ENCODE measurements at places on chromosomes 3 and 15.

DNA sequence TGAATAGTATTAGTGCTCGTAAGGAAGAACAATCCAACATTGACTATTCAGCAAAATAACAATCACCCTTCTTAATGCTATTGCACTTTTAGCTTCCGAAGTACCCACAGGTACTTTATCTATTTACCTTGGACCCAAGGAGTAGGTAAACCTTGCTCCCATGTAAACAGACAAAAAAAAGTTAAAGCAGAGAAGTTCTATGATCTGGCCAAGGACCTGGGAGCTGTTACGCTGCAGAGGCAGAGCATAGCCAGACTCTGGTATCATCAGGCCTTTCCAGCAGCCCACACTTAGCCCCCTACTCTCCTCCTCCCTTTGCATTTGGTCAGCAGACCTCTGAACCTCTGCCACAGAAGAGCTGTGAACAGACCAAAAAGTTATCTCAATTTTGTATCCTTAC lies 130.3 kb upstream of the TPM1 start:
- no peak for DNase-seq

DNA sequence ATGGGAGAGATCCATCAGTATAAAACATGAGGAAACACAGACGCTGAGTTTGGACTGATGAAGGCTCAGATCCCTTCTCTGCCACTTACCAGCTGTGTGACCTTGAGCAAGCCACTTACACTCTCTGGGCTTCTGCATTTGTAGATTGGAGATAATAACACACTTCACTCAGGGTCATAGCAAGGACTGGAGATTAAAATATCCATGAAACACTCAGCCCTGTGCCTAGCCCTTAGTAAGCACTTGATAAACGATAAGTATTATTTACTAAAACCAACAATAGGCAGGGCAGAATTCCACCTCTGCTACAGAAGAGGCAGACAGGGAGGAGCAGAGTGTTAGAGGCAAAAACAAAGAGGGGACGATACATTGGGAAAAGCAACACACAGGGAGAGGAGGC lies 420.5 kb upstream of the WNT5A start:
- DNase-seq: no peak

GRCh38 chr3:112233083-112233482 lies 60.9 kb downstream of the SLC9C1 start:
- no peak for DNase-seq

GRCh38 chr3:153484842-153485241 lies 322.8 kb downstream of the RAP2B start:
- DNase-seq: no peak

GRCh38 chr15:74906067-74906449 lies 593 bp downstream of the FAM219B start:
- peak; percentile 31 for DNase-seq

DNA sequence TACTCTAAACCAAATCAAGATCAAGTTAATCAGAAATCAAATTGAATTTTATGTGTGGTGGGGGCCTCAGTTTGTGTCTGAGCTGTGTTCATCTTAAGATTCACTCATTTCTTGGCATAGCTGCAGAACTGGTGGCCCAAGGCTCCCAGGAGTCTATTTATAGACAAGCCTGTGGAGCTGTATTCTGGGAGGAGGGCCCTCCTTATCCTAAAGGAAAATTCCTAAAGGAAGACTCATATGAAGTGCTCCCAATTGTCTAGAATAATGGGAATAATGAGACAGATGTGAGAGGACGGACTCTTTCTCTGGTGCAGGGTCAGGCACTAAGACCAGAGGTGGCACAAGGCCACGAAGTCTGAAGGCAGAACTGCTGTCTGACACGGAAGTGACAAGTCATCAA lies 38.9 kb downstream of the C3orf85 start:
- DNase-seq: no peak

DNA sequence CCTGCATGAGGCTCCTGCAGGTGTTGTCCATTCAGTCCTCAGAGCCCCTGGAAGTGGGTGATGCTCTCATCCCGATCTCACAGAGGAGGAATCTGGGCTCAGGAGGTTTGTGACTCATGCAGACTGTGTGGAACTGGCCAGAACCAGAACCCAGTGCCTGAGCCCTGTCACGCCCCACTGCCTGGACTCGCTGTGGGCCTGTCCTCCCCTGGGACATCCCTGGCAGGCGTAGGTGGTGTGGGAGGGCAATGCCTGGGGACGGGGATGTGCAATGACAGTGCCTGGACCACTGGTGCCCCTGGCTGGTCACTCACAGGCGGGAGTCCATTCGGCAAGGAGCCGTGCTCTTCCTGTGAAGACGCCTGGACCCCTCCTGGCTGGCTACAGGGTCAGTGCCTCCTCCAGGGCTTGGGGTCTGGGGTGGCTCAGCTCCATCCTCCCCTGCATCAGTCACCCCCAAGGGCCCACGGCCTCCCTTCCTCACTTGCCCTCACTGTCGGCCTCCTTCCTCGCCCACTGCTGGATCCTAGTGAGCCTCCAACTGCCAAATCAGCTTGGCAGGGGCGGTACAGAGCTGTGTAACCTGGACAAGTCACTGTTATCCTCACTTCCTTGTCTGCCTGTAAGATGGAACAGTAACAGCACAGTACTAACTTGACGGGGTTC lies 14.9 kb downstream of the PSTPIP1 start:
- no peak for DNase-seq

- DNase-seq: no peak
Observed at GRCh38 chr3:5663601-5664000, 476.1 kb downstream of the EDEM1 start.

DNA sequence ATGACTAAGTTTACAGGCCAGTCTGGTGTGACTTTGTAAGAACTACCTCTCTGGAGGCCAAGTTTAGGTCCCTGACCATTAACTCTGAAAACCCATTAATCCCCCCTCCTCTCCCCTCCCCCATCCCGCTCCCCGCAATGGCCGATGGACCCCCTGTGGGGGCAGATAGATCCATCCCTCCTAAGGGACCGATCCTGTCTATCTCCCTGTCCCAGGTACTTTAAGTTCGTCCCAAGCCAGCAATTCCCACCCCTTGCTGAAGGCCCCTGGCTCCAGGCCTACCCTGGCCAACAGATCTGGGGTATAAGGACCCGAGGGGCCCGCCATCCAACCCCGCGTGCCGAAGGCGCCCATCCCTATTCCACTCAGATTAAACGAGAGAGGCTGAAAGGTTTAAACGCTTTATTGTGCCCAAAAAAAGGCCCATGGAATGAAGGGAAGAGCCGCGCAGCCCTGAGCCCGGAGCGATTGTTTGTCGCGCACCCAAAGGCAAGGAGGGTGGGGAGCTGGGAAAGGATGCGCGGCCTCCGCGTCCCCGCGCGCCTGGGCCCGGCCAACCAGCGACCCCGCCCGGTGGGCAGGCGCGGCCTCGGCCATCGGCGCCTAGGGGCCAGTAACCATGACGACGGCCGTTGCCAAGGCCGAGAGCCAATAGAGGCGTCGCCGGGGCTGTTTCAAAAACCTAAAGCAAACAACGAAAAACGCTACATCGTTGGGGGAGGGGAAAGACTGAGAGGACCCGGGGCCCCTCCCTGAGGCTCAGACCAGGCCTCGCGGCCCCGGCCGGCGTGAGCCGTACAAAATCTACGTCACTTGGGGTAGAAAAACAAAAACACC lies 35.9 kb downstream of the HMCES start:
- peak; percentile 71 for DNase-seq

DNA sequence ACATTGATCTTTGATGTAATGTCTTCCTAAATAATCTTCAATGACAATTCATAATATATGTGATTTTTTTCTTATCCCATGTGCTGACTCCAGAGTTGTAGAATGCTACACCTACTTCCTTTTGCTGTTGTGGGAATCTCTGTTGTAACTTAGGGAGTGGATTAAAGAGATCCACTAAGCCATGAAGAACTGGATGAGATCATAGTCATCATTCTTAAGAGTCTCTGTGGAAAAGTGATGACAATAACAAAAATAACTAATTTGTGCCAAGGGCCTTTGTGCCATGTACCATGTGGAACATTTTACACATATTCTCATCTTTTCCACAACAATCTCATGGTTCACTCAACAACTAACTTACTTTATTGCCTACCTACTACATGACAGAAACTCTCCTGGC lies 162.9 kb upstream of the PDZRN3 start:
- no peak for DNase-seq

DNA sequence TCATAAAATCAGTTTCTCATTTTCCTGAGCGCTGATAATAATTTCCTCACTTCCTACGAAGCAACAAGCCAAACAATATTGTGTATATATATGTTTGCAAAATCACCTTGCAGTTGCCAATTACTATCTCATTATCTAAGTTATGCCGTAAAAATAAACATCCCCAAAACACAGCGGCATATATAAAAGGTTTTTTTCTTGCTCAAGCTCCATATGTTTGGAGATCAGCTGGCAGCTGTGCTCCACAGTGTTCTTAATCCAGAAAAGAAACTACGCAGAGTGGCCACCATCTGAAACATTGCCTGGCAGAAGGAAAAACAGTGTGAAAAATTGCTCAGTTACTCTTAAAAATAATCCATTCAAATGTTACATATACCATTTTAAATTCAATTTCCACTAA lies 951.4 kb downstream of the PLOD2 start:
- no peak for DNase-seq

- DNase-seq: no peak
Observed at GRCh38 chr3:98645039-98645438, 51.6 kb upstream of the CPOX start.

- no peak for DNase-seq
Observed at GRCh38 chr3:187978433-187979011, 175.4 kb upstream of the LPP start.

GRCh38 chr3:123605789-123606234 lies 21.0 kb upstream of the HACD2 start:
- no peak for DNase-seq

DNA sequence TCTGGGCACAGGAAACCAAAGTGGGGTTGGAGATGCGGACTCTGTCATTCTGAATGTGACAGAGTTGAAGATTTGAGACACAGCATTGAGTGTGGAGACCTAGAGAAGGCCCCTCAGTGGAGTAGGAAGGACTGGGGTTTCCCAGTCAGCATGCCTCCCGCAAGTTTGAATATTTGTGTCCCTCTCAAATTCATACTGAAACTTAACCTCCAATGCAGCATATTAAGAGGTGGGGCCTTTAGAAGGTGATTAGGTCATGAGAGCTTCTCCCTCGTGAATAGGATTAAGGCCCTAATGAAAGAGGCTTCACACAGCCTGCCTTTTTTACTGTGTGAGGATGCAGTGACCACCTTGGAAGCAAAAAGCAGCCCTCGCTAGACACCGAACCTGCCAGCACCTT lies 8.0 kb downstream of the HDDC3 start:
- no peak for DNase-seq

DNA sequence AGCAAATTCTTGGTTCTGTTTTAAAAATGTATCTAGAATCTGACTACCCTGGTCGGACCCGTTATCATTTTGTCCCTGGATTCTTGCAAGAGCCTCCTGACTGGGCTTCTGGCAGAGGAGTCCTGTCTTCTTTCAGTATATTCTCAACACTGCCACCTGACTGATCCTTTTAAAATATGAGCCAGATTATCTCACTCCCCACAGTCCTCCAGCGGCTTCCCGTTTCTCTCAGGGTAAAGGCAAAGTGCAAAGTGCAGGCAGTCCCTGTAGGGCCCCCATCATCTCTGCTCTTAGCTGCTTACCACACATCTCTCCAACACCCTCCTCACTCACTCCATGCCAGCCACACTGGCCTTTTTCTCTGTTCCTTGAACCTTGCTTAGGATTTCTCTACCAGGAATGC lies 28.4 kb downstream of the CRTC3 start:
- DNase-seq: no peak

- no peak for DNase-seq
Observed at GRCh38 chr3:138914870-138915502, 32.0 kb downstream of the FOXL2 start.

- no peak for DNase-seq
Observed at GRCh38 chr3:164732166-164732565, 346.1 kb downstream of the SI start.

GRCh38 chr15:88440021-88440420 lies 27.2 kb downstream of the MRPL46 start:
- no peak for DNase-seq

DNA sequence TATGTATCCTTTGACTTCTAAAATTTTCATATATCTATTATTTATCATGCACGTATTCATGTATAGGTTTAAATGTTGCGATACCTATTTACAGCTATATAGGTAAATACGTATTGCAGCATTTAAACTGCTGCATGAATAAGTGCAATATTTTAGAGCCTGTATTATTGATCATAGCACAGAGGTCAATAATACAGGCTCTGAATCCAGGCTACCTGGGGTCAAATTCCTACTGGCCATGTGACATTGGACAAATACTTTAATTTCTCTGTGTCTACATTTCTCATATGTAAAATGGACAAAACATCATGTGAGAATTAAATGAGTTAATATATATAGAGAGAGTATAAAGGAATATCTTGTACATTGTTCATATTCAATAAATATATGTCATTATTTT lies 352.9 kb upstream of the ROBO2 start:
- DNase-seq: no peak

- no peak for DNase-seq
Observed at GRCh38 chr3:162391301-162391700, 894.7 kb downstream of the OTOL1 start.

DNA sequence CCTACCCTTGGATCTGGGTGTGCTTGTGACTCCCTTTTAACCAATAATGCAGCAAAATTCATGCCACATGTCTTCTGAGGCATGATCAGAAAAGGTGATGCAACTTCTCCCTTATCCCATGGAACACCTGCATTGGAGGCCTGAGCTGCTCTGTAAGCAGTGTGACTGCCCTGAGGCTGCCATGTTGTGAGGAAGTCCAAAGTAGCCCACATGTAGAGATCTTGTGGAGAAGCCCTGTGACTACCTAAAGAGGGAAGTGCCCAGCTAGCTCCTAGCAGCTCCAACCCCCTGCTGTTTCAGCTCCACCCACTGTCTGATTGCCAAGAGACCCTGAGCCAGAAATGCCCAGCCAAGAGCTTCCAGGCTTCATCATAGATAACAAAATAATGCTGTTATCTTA lies 6.4 kb upstream of the NR1D2 start:
- DNase-seq: no peak

DNA sequence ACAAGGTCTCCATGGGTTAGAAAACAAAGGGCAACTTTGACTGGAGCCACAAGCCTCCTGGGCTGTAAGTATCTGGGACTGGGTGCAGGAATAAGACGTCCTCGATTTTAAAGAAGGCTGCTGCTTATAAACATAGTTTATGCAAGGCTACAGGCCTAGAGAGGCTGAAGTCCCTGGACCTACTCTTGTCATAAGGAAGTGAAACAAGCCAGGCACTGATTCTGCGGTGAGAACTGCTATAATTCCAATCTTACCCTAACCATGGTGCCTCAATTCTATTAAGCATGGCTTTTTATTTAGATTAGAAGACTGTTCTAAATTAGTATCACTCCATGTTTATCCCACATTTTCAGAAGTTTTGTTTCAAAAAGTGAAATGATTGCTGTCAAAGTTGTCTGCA lies 777.6 kb downstream of the PLOD2 start:
- no peak for DNase-seq

DNA sequence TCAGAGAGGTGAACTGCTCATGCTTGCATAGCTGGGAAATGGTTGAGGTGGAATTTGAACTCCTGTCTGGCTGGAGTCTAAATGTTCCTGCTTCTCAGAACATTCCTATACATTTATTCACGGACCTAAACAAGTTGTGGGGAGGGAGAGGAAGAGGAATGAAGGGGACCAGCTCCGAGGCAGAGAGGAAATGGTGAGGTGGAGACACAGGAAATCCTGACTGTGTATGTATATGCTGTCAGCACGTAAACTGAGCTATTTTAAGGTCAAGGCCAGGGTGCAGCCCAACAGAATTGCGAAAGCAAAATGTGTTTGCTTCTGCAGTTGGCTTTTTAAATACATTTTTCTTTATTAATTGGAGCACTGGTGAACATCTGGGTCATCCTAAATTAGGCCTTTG lies 74.1 kb upstream of the POMGNT2 start:
- DNase-seq: peak; percentile 61
